NCI-H1417 treated with DMSO at 0.1 percent for 48 hours (cell line): ENCODE measurements at places on chromosomes 6 and 20.

GRCh38 chr6:114346451-114346850, 3.6 kb upstream of the HS3ST5 start:
- DNase-seq = no peak

GRCh38 chr20:45893831-45894230, 2.7 kb downstream of the CTSA start:
- no peak for DNase-seq

GRCh38 chr20:18566892-18567738, at the start of gene SMIM26:
SMIM26 (plus strand) TSS chr20:18567432; CDS start chr20:18567479, 47 bp downstream.
- peak; percentile 53 for DNase-seq

GRCh38 chr6:122494665-122495272, 23.2 kb upstream of the SERINC1 start:
- no peak for DNase-seq

- DNase-seq = no peak
These were observed 142.2 kb downstream of the MOXD1 start for GRCh38 chr6:132259070-132259469.

- no peak for DNase-seq
These were observed 95.0 kb downstream of the FOXC1 start for GRCh38 chr6:1704711-1705110.

DNA sequence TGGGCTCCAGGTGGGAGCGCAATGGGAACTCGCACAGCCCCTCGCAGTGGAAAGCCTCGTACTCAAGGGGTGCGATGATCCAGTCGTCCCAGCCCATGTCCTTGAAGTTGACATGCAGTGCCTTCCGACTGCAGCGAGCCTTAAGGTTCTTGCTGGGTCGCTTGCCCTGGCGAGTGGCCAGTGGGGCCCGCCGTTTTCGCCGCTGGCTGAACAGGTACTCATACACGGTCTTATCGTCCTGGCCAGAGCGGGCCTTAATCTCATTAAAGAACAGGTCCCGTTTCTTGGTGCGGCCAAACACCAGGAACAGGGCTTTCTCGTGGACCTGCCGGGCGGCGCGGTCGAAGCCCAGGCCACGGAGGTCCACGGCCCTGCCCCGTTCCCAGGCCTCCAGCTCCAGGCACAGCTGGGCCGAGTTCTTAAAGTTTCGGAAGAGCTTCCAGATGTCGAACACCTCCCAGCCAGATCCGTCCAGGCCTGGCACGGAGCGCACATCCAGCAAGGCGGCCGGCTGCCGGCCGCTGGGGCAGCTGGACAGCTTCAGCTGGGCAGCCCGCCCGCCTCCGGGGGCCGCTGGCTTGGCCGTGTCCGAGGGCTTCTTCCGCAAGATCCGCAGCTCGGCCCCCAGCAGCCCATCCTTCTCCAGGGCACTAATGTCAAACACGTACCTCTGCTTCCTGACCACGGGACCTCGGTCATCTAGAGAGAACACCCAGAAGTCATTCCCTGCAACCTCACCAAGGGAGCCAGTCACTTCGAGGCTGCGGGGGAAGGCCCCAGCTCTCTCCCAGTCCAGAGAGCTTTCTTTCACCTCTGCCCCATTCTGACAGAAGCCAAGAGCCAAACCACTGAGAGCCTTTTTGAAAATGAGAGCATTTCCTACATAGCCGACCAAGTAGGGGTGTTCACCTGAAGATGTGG, 3.7 kb downstream of the GDF5 start:
- no peak for DNase-seq

GRCh38 chr6:55957961-55958422, 82.6 kb upstream of the BMP5 start:
- DNase-seq = no peak

DNA sequence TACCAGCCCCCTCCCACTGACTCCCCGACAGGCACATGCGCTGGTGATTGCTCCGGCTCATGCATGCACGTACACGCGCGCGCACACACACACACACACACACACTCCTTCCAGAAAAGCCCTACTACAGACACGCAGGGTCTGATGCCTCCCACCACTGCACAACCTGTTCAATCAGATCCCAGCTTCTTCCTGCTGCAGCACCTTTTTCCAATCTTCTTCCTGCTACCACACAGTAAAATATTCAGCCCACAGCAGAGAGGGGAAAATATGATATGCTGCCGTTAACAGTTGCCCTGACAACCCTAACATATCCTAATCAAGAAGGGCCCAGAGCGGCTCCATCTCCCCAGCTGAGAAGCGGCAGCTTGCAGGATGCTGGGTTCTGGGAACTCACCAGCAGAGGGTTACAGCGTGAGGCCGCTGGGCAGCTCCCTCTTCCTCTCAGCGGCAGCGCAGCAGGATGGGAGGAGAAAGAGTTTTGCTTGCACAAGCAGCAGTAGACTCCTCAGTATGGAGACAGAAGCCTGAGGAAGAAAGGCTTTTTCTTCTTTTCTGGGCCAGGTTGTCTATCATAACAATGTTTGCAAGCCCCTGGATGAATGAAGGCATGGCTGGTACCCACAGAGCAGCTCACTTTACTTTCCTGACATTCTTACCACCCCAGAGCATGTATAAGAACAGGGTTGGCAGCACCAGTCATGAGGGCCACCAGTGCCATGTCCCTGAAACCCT, 23.9 kb downstream of the MAP7 start:
- no peak for DNase-seq

DNA sequence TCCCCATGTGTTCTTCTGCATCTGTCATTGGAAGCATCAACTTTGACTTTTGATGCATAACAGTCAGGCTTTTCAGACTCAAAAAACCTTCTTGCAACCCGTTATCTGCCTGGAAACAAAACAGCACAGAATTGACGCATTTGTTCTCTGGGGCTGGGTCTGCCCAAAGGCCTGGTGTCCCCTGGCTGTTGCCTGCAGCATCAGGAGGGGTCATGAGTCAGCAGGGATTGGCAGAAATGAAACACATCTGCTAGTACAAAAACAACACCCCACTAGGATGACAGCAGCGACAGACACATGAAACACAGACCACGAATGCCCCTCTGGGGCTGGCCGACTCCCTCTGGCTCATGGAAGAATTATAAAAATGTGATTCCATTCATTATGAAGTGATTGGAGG, 157.6 kb upstream of the INSM1 start:
- DNase-seq = no peak

DNA sequence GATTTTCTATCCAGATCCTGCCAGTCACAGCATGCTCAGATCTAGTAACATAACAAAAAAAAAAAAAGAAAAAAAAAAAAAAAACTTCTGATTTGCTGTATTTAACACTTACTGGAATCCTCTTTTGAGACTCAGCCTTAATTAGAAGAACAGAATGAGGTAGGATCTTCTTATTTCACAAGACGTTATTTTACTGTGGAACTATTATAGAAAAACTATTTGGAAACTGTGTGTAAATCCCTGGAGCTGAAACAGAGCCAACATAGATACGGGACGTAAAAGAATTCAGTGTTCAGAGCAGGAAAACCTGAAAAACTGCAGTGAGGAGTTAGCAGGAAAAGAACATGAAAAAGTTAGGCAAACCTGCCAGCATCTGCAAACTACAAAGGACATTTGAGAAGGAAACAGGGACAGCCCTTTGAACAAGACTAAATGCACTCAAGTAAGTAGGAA, 3.4 kb upstream of the ZNF217 start:
- DNase-seq = no peak

DNA sequence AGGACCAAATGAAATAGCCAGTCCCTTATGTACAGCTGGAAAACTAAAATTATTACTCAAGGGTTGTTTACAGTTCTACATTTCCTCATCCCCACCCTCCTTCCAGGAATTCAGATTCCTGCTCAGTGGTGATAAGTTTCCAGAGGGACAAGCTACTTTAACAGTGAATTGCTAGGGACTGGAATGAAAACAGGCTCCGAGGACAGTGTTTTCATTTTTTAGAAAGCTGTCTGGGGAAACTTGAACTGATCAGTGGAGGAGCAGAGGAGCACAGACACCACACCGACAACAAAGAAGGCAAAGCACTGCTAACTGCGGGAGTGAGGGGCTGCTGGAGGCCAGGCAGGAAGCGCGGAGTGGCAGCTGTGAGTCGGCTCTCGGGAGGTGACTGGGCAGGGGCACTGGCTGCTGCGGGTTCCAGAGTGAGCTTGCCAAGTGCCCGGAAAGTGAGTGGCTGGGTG, 322.2 kb downstream of the ESR1 start:
- no peak for DNase-seq

DNA sequence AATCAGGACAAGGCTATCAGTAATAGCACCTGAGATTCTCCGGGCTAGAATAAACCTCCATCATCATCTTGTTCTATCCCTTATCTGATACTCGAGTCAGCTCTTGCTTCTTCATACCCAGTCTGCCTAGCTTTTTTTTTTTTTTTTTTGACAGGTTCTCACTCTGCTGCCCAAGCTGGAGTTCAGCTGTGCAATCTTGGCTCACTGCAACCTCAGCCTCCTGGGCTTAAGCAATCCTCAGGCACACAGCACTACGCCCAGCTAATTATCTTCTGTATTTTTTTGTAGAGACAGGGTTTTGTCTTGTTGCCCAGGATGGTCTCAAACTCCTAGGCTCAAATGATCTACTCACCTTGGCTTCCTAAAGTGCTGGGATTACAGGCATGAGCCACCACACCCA, 19.5 kb downstream of the SRSF6 start:
- DNase-seq = no peak

DNA sequence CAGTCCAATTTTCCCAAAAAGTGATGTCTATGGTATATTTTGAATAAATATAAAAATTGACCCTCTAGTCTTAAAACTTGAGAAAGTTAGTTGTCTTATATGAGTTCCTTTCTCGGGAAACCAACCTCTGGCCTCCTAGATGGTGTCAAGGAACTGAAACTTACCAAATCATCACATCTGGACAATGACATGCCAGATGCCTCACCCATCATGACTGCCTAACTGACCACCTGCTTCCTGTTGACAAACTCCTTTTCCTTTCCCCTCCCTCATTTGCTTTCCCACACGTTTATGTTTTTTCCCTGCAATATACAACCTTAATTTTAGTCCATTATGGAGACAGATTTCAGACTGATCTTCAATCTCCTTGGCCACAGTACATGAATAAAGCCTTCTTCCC, 731.0 kb downstream of the EPHA7 start:
- no peak for DNase-seq

DNA sequence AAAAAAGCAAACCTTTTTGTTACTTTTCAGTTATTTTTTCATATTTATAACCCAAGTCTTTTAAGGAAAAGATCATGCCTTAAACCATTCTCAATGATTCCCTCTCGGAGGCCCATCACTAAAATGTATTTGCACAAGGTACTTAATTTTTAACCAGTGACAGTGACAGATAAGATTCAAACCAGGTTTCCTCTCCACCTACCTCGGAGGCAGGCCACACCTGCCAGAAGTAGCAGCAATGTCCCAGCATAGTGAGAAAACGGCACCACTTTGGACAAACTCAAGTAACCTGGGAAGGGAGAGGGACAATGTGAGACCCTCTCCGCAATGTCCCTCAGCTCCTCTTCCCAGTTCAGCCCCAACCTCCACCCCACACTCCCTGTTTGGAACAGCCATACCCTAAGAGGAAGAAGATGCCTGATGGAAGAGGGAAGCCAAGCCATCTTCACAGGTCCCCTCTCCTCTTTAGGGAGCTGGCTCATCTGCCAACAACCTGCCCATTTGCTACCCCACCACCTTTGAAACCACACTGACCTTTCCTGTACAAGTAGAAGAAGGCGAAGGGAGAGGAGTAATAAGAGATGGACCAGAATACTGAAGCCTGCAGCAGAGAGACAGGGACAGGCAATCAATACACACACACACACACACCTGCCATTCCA, 2.3 kb downstream of the ABHD16A start:
- no peak for DNase-seq
